Ascending aorta (tissue), 2 donors: ENCODE measurements at places on chromosomes 16 and 17. TPM values are rescaled to one million over a fixed set of nuclear protein-coding genes. Genes with fewer than 3 reads are reported as not detected.

CD68 gene
- 151 TPM for total RNA-seq

- no peaks in the 10 kb centered on the region for H3K4me1 ChIP-seq
- H3K4me3 ChIP-seq = no peak overlapping the region
- no peaks in the 10 kb centered on the region for H3K27me3 ChIP-seq
- DNase-seq = no peak
- H3K36me3 ChIP-seq = no peaks in the 10 kb centered on the region
Observed at GRCh38 chr17:71234349-71234748, 886.5 kb upstream of the SOX9 start.

CYGB gene
- 60.7 TPM for total RNA-seq

SEZ6L2 gene
- total RNA-seq = 0.21 TPM

DNA sequence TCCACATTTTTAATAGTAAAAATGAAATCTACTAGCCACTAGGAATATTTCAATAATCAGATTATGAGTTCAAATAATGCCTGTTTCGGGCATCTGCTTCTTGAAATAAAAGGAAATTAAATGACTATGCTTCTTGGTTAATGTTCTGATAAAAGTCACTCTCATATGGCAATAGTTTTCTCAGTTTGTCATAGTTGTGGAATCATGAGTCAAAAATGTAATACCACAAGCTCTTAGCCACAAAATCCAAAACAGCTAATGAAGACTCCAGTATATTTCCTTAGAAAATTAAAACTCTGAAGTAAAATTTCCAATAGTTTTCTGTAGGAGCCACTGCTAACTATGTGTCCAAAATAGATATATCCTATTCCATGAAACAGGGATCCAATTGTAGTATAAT is 676.3 kb upstream of the CDH8 start:
- no peak overlapping the region for H3K27ac ChIP-seq
- H3K4me3 ChIP-seq = no peak overlapping the region
- H3K4me1 ChIP-seq = no peaks in the 10 kb centered on the region
- H3K36me3 ChIP-seq = no peaks in the 10 kb centered on the region

CCL18 gene
- not detected for total RNA-seq

SYCE1L gene
- total RNA-seq = not detected

DNA sequence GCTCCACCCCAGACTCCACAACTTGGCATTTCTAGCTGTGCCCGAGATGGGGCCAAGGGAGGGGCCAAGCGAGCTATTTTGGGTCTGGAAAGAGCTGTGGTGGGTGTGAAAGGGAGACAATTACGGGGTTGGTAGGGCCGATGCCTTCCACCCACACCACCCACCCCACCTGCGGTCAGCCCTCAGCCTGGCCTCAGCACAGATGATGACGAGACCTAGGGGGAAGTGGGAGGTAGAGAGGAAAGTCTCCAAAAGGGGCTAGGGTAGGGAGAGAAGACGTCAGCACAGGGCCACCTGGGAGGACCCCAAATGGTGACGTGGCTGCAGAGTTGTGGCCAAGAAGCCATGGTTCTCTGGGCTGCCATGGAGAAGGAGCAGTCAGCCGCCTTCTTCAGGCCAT is 83.1 kb downstream of the SDK2 start:
- H3K4me3 ChIP-seq = no peak overlapping the region
- no peak for DNase-seq
- H3K27ac ChIP-seq = no peak overlapping the region
- H3K4me1 ChIP-seq = no peaks in the 10 kb centered on the region

GAST gene
- total RNA-seq = not detected

DNA sequence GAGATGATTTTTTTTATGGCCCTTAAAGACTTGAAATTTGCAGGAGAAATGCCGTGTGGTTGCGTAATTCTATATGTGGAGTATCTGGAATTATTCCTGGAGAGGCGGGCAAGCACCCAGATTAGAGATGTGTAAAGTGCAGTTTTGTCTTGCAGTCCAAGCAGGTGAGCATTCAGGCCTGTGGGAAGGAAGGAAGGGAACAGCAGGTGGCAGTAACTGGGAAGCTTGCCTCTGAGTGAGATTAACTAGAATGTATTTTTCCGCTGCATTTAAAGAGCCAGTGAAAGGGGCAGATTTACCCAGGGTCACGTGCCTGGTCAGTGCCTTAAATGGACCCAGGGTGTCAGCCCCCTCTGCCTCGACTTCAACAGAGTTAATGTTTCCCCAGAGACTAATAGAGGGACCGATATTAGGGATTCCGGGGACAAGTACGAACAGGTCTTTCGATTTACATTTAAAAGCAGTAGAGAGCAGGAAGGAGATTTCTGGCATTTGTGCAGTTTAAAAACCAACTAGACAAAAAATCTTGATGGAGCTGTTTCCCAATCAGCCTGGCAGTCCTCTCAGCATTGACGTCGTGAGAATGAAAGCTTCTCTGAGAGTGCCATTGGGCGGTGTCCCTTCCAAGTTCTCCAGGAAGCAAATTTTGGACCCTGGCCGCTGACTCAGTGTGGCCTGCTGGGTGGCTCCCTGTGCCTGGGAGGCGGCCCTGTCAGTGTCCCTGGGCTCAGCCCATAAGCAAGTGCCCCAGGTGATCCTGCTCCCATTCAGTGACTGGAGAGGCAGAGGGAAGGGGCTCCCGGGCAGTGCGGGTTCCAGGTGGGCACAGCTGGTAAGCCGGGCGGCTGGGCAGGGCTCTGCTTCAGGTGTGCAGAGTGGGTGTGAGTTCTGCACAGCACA is 38.2 kb downstream of the KSR1 start:
- peak; percentile 58 for DNase-seq
- peaks cover 12% of the 10 kb centered on the region for H3K4me1 ChIP-seq
- no peaks in the 10 kb centered on the region for H3K27me3 ChIP-seq
- peak overlapping the region; percentile 65 for H3K27ac ChIP-seq
- H3K4me3 ChIP-seq = peak overlapping the region; percentile 47

DNA sequence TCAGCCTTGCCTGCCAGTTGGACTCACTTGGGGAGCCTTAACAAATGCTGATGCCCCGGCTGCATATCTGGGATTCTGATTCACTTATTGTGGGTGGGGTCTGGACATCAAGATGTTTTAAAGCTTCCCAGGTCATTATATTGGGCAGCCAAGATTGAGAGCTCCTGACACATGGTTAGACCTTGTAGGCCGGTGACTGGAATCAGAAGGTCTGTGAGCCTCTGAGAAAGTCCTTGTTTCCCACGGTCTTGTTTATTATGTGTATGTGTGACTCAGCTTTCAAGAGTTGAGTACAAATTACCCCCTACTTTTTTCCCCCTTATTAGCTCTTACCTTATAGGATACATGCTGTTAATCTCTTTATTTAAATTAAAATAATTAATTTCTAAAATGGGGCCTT is 103.5 kb downstream of the ABCC1 start:
- no peaks in the 10 kb centered on the region for H3K27me3 ChIP-seq
- no peak for DNase-seq
- no peak overlapping the region for H3K4me3 ChIP-seq
- H3K36me3 ChIP-seq = peaks cover 70% of the 10 kb centered on the region
- no peak overlapping the region for H3K27ac ChIP-seq

GRCh38 chr16:66878067-66878466 is 2.2 kb upstream of the PDP2 start:
- DNase-seq = no peak
- H3K36me3 ChIP-seq = no peaks in the 10 kb centered on the region
- H3K4me3 ChIP-seq = no peak overlapping the region
- peaks cover 5% of the 10 kb centered on the region for H3K4me1 ChIP-seq
- no peaks in the 10 kb centered on the region for H3K27me3 ChIP-seq

GRCh38 chr17:31226950-31227349 is 70.1 kb downstream of the OMG start:
- no peaks in the 10 kb centered on the region for H3K27me3 ChIP-seq
- DNase-seq = no peak
- H3K4me1 ChIP-seq = no peaks in the 10 kb centered on the region
- H3K4me3 ChIP-seq = no peak overlapping the region
- H3K27ac ChIP-seq = no peak overlapping the region
- peaks cover 18% of the 10 kb centered on the region for H3K36me3 ChIP-seq

NEUROD2 gene
- total RNA-seq = not detected

ZACN gene
- not detected for total RNA-seq

GRCh38 chr17:81716674-81716996 is 4.6 kb downstream of the SLC25A10 start:
- H3K27ac ChIP-seq = no peak overlapping the region
- no peak overlapping the region for H3K4me3 ChIP-seq
- no peak for DNase-seq
- peaks cover 6% of the 10 kb centered on the region for H3K4me1 ChIP-seq

ABCA10 gene
- total RNA-seq = 6.8 TPM

- no peaks in the 10 kb centered on the region for H3K27me3 ChIP-seq
- no peaks in the 10 kb centered on the region for H3K4me1 ChIP-seq
- peaks cover 55% of the 10 kb centered on the region for H3K36me3 ChIP-seq
- DNase-seq = no peak
- no peak overlapping the region for H3K4me3 ChIP-seq
- peak overlapping the region; percentile 27 for H3K27ac ChIP-seq
Observed at GRCh38 chr16:87344931-87345631, 27.9 kb upstream of the C16orf95 start.

GRCh38 chr16:9527976-9528375 is 436.5 kb downstream of the HAPSTR1 start:
- H3K4me1 ChIP-seq = no peaks in the 10 kb centered on the region
- no peak overlapping the region for H3K27ac ChIP-seq
- H3K4me3 ChIP-seq = no peak overlapping the region
- H3K36me3 ChIP-seq = no peaks in the 10 kb centered on the region
